Hepatocyte (in vitro differentiated cells): ENCODE measurements at places on chromosomes 4 and X.
A peak's percentile ranks its signal among the peaks of the same experiment; 100 is the strongest.

DNA sequence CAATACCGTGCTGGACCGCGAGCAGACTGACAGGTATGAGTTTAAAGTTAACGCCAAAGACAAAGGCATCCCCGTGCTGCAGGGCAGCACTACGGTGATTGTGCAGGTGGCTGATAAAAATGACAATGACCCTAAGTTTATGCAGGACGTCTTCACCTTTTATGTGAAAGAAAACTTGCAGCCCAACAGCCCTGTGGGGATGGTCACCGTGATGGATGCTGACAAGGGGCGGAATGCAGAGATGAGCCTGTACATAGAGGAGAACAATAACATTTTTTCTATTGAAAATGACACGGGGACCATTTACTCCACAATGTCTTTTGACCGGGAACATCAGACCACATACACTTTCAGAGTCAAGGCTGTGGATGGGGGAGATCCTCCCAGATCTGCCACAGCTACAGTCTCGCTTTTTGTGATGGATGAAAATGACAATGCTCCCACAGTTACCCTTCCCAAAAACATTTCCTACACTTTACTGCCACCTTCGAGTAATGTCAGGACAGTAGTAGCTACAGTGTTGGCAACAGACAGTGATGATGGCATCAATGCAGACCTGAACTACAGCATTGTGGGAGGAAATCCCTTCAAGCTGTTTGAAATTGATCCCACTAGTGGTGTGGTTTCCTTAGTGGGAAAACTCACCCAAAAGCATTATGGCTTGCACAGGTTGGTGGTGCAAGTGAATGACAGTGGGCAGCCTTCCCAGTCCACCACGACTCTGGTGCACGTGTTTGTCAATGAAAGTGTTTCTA, 3.2 kb downstream of the PCDH7 start:
- no peaks in the 10 kb centered on the region for H3K27me3 ChIP-seq
- H3K27ac ChIP-seq: no peak overlapping the region
- H3K36me3 ChIP-seq: no peaks in the 10 kb centered on the region

- H3K27ac ChIP-seq: no peak overlapping the region
- no peaks in the 10 kb centered on the region for H3K27me3 ChIP-seq
- no peaks in the 10 kb centered on the region for H3K4me1 ChIP-seq
- H3K4me3 ChIP-seq: no peak overlapping the region
These were observed 35.0 kb upstream of the MXD4 start for GRCh38 chr4:2296631-2297601.

DNA sequence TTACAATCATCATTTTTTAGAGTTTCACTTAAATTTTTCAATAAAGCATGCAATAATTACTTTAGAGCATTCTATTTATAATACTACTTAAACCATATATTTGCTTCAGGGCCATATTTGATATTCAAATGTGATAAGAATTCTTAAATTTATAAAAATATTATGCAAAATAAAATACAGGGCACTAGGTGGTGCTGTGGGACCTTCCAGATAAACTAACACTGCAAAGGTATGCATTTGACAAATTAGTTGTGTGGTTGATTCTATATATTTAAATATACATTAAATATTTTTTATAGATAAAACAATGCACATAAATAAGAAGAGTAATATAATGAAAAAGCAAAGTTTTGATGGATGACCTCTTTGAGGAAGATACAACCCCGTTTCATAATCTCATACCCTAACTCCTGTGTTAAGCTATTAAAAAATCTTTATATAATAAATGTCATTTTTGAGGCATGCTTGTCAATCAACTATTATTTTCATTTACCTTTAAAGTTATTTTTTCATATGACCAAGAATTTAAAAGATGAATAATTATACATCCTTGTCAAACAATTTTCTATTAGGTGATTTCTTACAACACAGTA, 128.4 kb downstream of the REELD1 start:
- no peak overlapping the region for H3K4me3 ChIP-seq
- H3K27ac ChIP-seq: no peak overlapping the region
- no peaks in the 10 kb centered on the region for H3K36me3 ChIP-seq
- H3K4me1 ChIP-seq: no peaks in the 10 kb centered on the region
- H3K27me3 ChIP-seq: no peaks in the 10 kb centered on the region
- DNase-seq: peak; percentile 48

DNA sequence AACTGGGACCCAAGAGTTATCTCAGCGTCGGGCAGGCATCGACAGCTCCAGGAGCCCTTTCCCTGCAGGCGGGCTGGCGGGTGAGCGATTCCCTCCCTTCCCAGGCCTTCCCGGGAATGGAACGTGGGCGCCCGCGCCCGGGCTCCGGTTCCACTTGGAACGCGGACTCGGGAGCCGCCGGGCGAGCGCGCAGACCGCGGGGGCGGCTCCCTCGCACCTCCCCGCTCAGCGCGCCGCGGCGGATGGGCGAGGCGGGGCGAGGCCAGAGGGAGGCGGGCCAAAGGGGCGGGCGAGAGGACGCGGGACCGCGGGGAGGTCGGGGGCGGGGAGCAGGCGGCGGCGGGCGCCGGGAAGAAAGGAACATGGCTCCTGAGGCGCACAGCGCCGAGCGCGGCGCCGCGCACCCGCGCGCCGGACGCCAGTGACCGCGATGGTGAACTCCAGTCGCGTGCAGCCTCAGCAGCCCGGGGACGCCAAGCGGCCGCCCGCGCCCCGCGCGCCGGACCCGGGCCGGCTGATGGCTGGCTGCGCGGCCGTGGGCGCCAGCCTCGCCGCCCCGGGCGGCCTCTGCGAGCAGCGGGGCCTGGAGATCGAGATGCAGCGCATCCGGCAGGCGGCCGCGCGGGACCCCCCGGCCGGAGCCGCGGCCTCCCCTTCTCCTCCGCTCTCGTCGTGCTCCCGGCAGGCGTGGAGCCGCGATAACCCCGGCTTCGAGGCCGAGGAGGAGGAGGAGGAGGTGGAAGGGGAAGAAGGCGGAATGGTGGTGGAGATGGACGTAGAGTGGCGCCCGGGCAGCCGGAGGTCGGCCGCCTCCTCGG, at the start of gene PKD2:
TSS of gene PKD2 (plus strand) at position 332 of the 818 bp plus-strand sequence. CDS start at position 431, 99 bp downstream.
- DNase-seq: peak; percentile 90
- no peaks in the 10 kb centered on the region for H3K36me3 ChIP-seq
- peaks cover 9% of the 10 kb centered on the region for H3K4me1 ChIP-seq
- H3K27ac ChIP-seq: peak within 1 kb of the TSS; percentile 89
- peak within 1 kb of the TSS; percentile 45 for H3K4me3 ChIP-seq

- no peaks in the 10 kb centered on the region for H3K27me3 ChIP-seq
- DNase-seq: peak; percentile 4
- H3K36me3 ChIP-seq: no peaks in the 10 kb centered on the region
- H3K27ac ChIP-seq: no peak overlapping the region
- H3K4me3 ChIP-seq: no peak overlapping the region
These were observed 912.9 kb upstream of the INTU start for GRCh38 chr4:126719852-126720251.

DNA sequence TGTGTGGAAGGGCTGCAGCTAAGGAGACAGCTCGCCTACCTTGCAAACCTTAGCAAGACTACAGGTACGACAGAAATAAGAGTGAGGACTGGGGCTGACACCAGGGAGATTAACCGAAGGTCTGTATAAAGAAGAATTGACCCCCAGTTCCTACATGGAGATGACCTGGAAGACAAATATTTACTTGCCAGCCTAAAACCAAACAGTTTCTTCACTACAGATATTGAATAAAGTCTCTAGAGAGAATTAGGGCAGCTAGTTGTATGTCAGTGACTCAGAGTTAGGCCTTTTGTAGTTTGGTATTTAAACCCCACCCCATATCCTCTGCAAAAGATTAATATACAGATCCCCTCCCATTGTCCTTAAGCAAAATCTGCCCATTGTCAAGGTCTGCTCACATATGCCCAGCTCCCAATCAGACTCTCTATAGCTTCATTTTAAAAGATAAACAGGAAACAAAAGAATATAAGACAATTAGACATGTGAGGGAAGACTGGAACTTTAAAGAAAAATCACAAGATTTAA, 28.1 kb upstream of the FRMPD3 start:
- DNase-seq: no peak
- no peaks in the 10 kb centered on the region for H3K27me3 ChIP-seq
- no peak overlapping the region for H3K4me3 ChIP-seq

DNA sequence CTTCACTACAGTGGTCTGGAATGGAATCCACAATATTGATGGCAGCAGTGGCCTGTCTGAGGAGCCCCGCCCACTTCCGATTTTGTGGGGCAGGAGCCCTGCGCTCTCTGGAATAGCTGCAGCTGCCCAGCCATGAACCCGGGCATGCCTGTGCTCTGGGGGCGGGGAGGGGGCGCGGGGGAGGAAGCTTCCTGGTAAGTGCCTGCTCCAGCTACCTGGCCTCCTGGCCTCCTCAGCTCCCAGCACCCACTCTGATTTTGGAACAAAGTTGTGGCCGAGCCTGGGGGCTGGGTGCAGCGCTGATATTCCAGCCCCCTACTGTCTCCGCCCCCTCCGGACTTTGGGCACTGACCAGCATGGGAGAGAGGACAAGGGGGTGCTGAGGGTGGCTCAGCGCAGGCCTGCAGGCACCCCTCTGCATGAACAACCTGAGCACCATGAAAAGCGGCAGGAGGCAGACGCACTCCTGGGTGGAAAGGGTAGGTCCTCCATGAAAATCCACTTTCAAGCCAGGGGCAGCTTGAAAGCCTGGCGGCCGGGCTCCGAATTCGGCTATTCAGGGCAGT, 972.7 kb upstream of the AGA start:
- H3K27me3 ChIP-seq: no peaks in the 10 kb centered on the region
- no peaks in the 10 kb centered on the region for H3K36me3 ChIP-seq
- DNase-seq: no peak
- no peak overlapping the region for H3K4me3 ChIP-seq
- no peaks in the 10 kb centered on the region for H3K4me1 ChIP-seq
- H3K27ac ChIP-seq: no peak overlapping the region

DNA sequence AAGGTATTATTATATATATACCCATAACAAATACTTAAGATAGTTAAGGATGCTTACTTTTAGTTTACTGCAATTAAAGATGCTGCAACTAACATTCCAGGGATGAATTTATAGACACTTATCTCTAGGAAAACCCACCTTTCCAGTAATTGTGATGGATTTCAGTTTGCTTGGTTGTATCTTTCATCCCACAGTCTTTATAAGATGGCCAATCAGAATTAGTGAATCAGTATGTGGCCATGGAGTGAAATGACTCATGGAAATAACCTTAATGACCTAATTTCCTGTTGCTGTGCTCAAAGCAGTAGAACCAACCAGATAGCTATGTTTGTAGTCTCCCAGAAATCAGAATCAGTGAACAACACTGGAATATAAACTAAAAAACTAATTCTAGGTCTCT, 26.4 kb downstream of the MOSPD2 start:
- H3K4me1 ChIP-seq: no peaks in the 10 kb centered on the region
- peak overlapping the region; percentile 47 for H3K27ac ChIP-seq
- DNase-seq: peak; percentile 8
- H3K36me3 ChIP-seq: no peaks in the 10 kb centered on the region

DNA sequence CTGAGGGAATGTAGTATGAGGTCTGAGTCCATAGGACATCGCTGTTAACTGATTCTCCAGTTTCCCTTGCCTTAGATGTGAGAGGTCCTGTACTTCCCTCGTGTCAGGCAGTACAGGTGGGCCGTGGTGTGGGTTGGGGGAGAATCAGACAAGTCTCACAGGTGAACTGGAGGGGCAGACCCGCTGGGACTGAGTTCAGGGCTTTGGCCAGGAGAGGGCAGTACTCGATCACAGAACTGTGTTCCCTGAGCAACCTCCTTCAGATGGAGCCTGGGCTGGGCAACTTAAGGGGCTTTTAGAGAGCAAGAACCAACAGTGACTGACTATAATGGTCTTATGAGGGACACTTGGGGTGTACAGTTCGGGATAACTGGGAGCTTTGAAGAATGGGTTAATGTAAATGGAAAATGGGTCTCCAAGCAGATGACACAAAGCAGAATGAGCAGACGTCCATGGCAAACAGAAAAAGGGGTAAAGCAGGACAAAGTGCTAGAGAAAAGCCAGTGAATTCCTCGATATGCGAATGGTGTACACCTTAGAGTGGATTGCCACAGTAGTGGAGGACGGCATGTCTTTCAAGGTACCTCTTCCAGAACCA, 83.6 kb downstream of the CCNG2 start:
- no peak overlapping the region for H3K27ac ChIP-seq
- DNase-seq: peak; percentile 84
- peaks cover 8% of the 10 kb centered on the region for H3K27me3 ChIP-seq
- H3K36me3 ChIP-seq: no peaks in the 10 kb centered on the region

GRCh38 chr4:154506253-154506652, 14.7 kb upstream of the DCHS2 start:
- no peaks in the 10 kb centered on the region for H3K4me1 ChIP-seq
- peak; percentile 66 for DNase-seq
- H3K36me3 ChIP-seq: no peaks in the 10 kb centered on the region
- no peak overlapping the region for H3K4me3 ChIP-seq

GRCh38 chr4:53633608-53634007, 42.3 kb upstream of the LNX1 start:
- no peaks in the 10 kb centered on the region for H3K36me3 ChIP-seq
- no peaks in the 10 kb centered on the region for H3K27me3 ChIP-seq
- no peak for DNase-seq
- H3K4me3 ChIP-seq: no peak overlapping the region
- H3K27ac ChIP-seq: no peak overlapping the region

- no peaks in the 10 kb centered on the region for H3K4me1 ChIP-seq
- DNase-seq: peak; percentile 47
- H3K36me3 ChIP-seq: no peaks in the 10 kb centered on the region
- H3K4me3 ChIP-seq: peak within 1 kb of the TSS; percentile 52
- H3K27ac ChIP-seq: peak within 1 kb of the TSS; percentile 48
These were observed at the start of gene ARHGAP6 for GRCh38 chrX:11665168-11666111. Gene ARHGAP6 (minus strand): TSS chrX:11665920. CDS start chrX:11664828, 1,092 bp downstream.

GRCh38 chr4:153520801-153521329, 54.7 kb downstream of the TMEM131L start:
- no peak overlapping the region for H3K4me3 ChIP-seq
- H3K27me3 ChIP-seq: no peaks in the 10 kb centered on the region
- DNase-seq: no peak
- H3K4me1 ChIP-seq: peaks cover 32% of the 10 kb centered on the region
- no peak overlapping the region for H3K27ac ChIP-seq

DNA sequence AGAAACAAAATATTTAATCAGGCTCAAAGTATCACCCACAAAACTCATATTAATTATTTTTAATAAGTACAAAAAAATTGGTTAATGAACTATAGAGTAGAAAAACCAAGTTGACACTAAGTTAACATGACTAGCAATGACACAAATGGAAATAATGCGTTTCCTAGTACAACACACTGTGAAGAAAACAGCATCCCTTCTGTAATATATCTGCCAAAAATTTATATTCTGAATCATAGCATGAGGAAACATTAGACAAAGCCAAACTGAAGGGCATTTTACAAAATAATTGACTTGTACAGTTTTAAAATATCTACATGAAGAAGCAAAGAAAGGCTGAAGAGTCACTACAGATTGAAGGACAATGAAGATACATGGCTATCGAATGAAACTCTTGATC, 477.6 kb upstream of the INTU start:
- no peaks in the 10 kb centered on the region for H3K4me1 ChIP-seq
- H3K4me3 ChIP-seq: no peak overlapping the region
- H3K27me3 ChIP-seq: no peaks in the 10 kb centered on the region
- H3K27ac ChIP-seq: no peak overlapping the region

GRCh38 chr4:172125443-172125842, 312.2 kb downstream of the GALNTL6 start:
- H3K27me3 ChIP-seq: no peaks in the 10 kb centered on the region
- no peak for DNase-seq
- H3K36me3 ChIP-seq: no peaks in the 10 kb centered on the region
- no peaks in the 10 kb centered on the region for H3K4me1 ChIP-seq
- H3K4me3 ChIP-seq: no peak overlapping the region
- H3K27ac ChIP-seq: no peak overlapping the region

GRCh38 chr4:90226734-90227133, 99.5 kb downstream of the CCSER1 start:
- no peak for DNase-seq
- no peak overlapping the region for H3K27ac ChIP-seq
- no peaks in the 10 kb centered on the region for H3K36me3 ChIP-seq
- H3K4me1 ChIP-seq: no peaks in the 10 kb centered on the region
- no peaks in the 10 kb centered on the region for H3K27me3 ChIP-seq
